Activated T-helper 1 cell treated with anti-CD3 and anti-CD28 coated beads, Interleukin-12 subunit alpha, Interleukin-12 subunit beta, Interleukin-2, Interleukin-4 antibody, amounts not matched to agents 30 ng/mL and 10 ng/mL and 1 ng/mL, durations not matched to agents 14 hours and 24 hours and 36 hours (primary cell): ENCODE measurements at places on chromosomes 12 and 14.

DNA sequence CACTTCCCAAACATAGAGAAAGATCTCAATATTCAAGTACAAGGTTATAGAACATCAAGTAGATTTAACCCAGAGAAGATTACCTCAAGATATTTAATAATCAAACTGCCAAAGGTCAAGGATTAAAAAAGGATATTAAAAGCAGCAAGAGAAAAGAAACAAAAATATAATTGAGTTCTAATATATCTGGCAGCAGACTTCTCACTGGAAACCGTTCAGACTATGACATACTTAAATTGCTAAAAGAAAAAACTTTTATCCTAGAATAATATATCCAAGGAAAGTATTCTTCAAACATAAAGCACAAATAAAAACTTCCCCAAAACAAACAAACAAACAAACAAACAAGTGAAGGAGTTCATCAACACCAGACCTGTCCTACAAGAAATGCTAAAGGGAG lies 92.4 kb downstream of the FSCB start:
- no peak for DNase-seq

- DNase-seq: no peak
Observed at GRCh38 chr12:17949558-17950141, 140.3 kb downstream of the RERGL start.

DNA sequence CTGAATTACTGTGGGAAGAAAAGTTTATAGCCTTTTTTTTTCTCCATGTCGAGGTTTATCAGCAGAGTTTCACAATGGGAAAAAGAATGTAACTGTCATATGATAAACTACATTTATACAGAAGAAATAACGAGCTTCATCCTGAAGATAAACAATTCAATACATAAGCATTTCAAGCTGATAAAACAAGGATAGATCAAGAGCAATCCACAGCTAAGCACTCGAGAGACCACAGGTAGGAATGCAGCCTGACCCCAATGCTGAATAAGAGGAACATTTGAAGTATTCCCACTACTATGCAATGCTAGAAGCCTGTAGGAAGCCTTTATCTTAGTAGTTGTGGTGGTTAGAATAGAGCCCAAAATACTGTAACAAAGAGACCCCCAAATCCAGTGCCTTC lies 32.6 kb upstream of the DAAM1 start:
- DNase-seq: no peak

DNA sequence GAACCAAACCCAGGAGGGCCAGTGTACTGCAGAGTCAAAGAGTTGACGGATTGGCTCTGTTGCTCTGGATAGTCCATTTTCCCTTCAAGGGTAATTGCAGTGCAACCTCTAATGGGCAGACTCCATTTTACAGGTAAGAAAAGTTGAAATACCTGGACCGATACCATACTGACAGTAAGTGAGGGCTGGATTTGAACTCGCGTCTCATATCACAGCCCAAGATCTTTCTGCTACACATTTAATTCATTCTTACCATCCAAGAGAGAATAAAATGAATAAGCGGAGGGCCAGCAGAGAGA lies 356 bp upstream of the ZC3H14 start:
- DNase-seq: no peak

DNA sequence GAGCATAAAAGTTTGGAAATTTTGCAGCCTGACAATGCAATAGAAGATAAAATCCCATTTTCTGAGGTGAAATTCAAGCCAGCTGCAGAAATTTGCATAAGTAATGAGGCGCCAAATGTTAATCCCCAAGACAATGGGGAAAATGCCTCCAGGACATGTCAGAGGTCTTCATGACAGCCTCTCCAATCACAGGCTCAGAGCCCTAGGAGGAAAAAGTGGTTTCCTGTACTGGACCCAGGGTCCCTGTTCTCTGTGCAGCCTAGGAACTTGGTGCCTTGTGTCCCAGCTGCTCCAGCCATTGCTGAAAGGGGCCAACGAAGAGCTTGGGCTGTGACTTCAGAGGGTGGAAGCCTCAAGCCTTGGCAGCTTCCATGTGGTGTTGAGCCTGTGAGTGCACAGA lies 1218.1 kb downstream of the GALC start:
- no peak for DNase-seq

DNA sequence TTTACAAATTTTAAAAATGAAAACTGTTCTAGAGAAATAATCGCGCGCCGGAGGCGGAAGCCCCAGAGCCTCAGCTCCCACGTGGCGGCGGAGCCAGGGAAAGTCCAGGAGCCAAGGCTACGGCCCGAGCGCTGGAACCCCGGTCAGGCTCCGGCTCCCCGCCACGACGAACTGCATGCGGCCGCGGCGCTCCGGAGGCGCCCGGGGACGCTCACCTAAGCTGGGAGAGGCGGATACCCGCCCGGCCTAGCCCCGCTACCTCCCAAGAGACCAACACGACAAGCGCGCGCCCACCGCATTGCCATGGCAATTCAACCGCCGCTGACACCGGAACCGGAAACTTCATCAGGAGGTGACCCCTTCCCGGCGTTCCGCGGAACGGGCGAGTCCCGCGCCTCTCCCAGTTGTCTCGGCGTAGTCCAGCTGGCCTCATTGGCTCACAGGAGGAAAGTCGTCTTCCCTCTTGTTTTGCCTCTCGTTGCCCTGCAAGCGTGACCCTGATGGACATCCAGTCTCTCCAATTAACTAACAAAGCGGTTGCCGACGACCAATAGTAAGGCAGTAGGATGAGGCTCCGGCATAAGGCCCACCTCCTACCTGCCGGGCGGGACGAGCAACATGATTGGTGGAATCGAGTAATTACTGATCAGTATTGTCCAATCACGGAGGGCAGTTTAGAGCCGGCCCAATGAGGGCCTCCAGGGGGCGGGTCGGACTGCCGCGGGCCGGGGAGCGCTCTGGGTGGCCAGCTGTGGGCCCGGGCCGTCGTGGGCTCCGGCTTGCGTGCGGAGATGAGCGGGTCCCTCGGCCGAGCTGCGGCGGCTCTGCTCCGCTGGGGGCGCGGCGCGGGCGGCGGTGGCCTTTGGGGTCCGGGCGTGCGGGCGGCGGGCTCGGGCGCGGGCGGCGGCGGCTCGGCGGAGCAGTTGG lies at the start of gene GLRX5:
Gene GLRX5, plus strand, starts transcription at position 752 of the 927 bp plus-strand sequence. Its CDS starts 40 bp downstream, at position 792.
- peak; percentile 98 for DNase-seq

DNA sequence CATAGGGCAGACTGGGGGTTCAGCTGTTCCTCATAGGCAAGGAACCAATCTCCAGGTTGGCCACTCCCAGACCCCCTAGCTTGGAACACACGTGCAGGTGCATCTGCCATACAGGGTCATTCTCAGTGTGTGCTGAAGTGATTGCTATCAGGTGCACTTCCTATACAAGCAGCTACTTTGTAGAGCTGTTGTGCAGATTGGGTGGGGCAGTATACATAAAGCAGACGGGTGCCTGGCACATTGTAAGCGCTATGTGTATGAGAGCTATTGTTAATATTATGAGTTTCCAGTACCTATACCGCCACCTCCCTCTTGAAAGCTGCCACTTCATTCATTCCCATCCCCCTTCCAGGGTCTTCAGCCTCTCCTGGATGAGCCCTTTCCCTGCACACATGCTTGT lies 17.3 kb downstream of the IRF2BPL start:
- no peak for DNase-seq

- DNase-seq: peak; percentile 9
Observed at GRCh38 chr12:55142669-55143565, 16.7 kb downstream of the OR9K2 start.

DNA sequence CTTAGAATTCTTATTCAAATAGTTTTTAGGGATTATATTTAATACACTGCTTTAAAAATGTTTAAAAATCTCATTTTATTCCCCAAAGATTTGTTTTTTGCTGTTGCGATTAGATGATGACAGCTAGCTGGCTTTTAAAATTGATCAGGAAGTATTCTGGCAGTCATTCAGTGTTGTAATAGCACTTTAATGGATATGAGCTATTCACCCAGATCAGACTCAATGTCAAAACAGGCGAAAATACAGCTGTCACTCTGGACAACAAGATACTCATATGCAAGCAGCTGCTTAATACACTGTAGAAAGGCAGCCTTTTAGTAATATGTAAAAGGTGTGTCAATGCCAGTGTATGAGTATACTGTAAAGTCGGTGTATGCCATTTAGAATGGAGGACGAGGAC lies 91.7 kb downstream of the NPAS3 start:
- no peak for DNase-seq

DNA sequence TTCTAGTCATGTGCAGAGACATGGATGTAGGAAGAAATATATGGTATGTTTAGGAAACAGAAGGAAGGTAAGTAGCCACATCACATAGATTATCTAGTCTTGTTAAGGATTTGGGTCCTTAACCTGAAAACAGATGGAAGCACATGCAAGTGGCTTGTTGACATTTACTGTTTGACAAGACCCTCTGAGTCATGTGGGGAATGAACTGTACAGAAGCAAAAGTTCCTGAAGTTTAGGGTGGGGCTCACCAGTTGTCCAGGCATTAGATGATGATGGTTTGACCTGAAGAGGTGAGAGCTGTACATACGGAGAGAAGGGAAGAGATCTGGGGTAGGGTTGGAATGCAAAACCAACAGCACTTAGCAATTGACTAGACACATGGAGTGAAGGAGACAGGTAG lies 281.1 kb upstream of the GRIP1 start:
- DNase-seq: no peak

GRCh38 chr12:291153-291723 lies 28.6 kb upstream of the SLC6A13 start:
- DNase-seq: no peak

DNA sequence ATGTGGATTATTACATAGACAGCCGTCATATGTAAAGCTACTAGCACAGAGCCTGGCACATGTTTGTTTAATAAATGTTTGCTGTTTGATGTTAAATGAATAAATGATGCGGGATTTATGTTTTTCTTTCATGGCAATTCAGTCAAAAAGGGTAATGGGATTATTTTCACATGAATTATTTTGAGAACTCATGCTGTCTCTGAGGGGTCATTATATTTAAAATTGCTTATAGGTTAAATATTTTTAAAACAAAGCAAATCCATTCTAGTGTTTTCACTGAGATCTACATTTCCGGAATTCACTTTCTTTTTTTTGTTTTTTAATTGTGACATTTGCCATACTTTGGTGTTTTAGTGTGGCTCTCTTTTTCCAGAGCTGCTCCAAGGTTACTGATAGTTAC lies 5.3 kb downstream of the RAB21 start:
- DNase-seq: no peak

GRCh38 chr12:128644664-128645296 lies 179.0 kb downstream of the SLC15A4 start:
- DNase-seq: no peak

- no peak for DNase-seq
Observed at GRCh38 chr14:39664646-39665045, 232.4 kb upstream of the FBXO33 start.

DNA sequence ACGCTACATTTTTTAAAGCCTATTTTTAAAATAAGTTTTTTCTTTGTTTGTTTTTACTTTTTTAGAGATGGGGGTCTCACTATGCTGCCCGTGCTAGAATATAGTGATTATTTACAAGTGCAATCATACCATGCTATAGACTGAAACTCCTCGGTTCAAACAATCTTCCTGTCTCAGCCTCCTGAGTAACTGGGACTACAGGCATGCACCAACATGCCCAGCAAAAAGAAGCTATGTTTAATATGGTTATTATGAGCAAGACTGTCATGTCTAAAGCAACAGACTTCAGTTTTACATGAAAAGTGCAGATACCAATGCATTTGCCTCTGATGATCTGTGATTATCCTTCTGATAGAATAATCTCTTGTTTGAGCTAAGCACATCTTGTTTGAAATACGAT lies 45.6 kb upstream of the SGPP1 start:
- no peak for DNase-seq

DNA sequence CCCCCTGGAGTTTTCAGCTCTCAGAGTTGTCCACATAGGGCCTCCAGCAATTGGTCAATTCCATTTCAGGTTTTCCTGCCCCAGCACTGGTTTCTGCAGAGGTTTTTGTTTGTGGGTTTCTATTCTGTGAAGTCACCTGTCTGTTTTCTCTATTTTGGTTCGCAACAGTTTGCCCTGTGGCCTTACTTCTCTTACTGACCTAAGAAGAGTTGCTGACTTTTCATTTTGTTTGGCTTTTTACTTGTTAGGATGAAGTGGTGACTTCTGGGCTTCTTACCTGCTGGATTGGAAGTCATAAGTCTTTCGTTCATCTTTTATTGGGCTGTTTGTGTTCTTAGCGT lies 196.4 kb upstream of the PARP11 start:
- DNase-seq: no peak

DNA sequence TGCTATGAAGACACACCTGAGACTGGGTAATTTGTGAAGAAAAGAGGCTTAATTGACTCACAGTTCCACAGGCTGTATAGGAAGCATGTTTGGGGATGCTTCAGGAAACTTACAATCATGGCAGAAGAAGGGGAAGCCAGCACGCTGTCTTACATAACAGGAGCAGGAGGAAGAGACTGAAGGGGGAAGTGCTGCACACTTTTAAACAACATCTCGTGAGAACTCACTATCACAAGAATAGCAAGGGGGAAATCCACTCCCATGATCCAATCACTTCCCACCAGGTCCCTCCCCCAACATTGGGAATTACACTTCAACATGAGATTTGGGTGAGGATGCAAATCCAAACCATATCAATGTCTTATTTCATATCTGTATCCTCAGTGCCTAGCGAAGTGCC lies 307.2 kb downstream of the ATP23 start:
- DNase-seq: no peak

DNA sequence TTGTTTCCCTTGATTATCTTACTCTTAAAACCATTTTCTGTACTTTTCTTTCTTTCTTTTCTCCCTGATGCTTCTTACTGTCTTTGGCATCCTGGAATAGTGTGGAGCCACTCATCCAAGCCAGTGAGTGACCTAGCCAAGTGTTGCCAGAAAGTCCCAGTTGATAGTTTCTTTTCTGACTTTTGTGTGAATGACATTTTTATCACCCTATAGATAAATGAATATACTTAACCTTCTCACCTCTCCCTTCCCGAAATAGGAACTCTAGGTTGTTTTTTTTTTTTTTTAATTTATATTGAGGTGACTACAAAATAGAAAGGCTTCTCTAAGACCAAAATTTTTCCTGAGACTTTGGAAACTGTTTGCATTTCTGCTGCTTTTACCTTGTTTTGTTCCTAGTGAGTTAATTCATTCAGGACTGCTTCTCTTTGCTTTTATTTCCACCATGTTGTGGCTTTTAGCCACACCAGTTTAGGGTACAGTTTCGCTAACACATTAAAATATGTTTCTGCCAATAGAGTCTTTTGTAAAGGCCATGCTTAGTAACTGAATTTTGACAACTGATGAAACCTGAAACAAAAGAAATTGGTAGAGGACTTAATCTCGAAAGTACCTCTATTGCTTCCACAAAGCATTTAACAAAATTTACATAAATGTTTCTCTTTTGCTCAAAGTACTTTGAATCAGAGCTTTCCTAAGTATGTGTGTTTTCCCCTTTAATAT lies 194.6 kb downstream of the ERC1 start:
- no peak for DNase-seq

DNA sequence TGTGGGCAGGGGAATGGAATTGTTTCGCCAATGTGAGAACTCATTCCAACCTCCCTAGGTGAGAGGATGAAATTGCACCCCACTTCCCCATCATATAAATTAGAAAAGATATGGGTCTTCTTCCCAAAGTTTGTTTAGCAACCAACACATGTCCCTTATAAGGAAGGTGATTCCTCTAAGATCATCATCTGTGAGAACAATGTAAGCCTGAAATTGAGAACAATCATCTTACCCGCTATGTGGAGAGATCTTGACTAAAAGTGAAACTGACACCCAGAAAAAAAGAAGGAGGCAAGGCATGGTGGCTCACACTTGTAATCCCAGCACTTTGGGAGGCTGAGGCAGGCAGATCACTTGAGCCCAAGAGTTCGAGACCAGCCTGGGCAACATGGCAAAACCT lies 173.2 kb upstream of the HMGA2 start:
- DNase-seq: no peak

- no peak for DNase-seq
Observed at GRCh38 chr12:86264451-86265328, 8.5 kb upstream of the MGAT4C start.
